G401 (cell line): ENCODE measurements at places on chromosomes 16 and 17.
A peak's percentile ranks its signal among the peaks of the same experiment; 100 is the strongest.

DNA sequence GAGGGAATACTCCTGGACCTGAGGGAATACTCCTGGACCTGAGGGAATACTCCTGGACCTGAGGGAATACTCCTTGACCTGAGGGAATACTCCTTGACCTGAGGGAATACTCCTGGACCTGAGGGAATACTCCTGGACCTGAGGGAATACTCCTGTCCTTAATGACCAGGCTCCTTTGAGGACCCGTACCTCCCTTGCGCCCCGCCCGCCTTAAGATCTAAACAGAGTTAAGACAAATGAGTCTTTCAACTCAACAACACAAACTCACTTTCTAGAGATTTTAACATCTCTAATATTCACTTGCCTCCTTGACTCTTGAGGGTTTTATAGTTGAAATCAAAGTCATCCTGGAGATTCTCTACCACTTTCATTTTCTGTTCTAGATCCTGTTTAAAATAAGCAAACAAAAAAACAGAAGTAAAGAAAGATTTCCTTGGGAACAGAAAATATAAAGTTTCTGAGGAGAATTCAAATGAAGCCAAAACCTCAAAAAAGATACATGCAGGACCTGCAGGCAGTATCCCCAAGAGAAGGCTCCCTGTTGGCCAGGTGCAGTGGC lies 49.7 kb downstream of the STAT3 start:
- no peak for DNase-seq

GRCh38 chr17:19978209-19978802 lies 678 bp upstream of the AKAP10 start:
- DNase-seq = no peak

DNA sequence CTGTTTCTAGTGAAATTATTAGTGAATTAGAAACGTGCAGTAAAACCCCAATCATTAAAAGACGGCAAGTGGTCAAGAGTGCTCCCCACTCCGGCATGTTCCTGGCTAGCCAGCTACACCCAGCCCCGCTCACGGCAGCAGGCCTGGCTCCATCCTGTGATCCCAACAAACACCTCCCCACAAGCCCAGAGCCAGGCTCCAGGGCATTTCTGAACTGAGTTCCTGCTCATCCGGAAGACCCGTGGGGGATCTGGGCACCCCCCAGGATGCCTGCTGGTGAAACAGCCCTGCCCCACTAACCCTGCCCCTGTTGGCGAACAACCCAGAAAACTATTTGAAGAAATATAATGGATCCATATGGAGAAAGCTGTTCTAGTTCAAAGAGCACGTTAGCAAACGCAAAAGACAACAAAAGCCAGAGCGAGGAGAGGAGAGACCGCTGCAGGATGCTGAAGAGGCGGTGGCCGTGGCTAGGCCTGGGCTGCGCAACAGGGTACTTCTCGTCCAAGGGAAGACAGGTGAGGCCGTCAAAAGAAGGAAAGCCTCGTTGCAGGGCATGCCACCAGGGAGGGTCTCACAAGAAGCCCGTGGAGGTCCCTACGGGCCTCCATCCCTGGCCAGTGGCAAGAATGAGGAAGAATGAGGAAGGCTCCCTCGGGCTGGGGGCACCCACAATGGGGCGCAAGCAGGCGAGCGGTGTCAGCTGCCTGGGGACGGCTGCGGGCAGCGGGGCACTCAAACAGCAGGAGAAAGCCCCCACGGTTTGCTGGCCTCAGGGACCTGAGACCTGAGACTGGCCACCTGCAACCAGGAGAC lies 19.2 kb downstream of the SLC16A3 start:
- no peak for DNase-seq

- peak; percentile 18 for DNase-seq
These were observed 45.5 kb upstream of the MMP2 start for GRCh38 chr16:55433535-55433934.

GRCh38 chr17:39001703-39002637 lies 34.8 kb upstream of the FBXO47 start:
- no peak for DNase-seq

GRCh38 chr17:79647456-79647915 lies 36.6 kb upstream of the RBFOX3 start:
- DNase-seq = no peak

DNA sequence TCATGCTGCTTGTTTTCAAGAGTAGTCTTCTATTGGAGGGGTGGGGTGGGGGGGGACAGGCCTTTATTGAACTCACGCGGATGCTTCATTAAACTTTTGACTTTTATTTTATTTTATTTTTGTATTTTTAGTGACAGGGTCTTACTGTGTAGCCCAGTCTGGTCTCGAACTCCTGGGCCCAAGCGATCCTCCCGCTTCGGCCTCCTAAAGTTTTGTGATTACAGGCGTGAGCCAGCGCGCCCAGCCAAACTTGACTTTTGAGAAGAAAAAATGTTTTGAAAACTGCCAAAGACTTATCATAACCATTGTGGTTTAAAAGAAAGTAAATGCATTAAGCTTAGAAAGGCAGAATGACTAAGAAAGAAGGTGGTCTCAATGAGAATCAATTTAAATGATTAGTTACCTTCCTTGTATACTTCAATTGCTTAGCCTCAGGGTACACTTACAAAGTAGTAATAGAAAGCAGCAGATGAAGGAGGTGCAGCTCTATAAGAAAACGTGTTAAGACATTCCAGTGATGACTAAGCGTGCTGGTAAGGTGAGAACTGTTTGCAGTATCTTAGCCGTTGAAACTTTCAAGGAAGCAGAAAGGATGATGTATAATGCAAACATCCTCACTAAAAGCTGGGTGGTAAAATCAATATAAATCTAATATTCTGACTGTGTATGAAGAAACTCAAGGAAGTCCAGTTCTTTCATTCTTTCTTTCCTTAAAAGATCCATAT lies 1.2 kb downstream of the AP2B1 start:
- DNase-seq = no peak

DNA sequence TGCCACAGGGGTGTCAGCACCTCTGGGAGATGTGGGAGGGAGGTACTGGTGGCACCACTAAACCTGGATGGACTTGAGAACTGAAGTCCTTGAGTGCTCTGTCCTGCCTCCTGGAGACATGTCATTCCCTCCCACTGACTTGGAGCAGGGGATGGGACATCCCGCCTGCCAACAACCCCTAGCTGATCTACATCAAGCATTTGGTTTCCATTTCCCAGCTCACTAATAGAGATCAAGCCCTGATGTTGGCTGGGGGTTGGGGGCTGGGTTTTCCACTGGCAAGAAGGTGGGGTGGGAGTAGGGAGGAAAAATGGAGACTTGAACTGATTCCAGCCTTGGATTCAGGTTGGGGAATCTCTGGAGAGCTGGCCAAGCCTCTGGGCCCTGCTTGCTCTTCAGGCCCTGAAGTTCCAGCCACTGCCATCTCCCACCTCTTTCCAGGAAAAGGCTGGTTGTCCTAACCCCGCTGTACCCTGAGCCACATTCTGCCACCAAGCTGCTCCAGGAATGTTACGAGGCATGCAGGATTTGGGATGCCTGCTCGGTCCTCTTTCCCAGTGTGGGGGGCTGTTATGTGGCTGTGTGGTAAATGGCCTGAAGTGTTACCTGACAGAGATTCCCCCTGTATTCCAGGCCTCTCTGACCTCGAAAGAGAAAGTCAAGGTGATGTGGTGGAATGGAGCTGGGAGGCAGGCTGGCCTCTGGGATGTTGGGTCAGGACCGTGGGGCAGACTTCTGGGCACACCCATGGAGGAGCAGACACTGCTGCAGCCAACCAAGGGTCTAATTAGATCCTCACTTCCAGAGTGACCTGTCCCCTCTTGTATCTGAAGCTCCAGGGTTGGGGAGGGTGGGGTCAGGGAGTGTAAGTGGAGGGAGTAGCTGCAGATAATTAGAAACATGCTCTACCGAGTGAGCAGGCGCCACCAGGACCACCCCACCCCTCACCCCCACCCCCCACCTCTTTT lies 16.7 kb downstream of the IGFBP4 start:
- DNase-seq = no peak

DNA sequence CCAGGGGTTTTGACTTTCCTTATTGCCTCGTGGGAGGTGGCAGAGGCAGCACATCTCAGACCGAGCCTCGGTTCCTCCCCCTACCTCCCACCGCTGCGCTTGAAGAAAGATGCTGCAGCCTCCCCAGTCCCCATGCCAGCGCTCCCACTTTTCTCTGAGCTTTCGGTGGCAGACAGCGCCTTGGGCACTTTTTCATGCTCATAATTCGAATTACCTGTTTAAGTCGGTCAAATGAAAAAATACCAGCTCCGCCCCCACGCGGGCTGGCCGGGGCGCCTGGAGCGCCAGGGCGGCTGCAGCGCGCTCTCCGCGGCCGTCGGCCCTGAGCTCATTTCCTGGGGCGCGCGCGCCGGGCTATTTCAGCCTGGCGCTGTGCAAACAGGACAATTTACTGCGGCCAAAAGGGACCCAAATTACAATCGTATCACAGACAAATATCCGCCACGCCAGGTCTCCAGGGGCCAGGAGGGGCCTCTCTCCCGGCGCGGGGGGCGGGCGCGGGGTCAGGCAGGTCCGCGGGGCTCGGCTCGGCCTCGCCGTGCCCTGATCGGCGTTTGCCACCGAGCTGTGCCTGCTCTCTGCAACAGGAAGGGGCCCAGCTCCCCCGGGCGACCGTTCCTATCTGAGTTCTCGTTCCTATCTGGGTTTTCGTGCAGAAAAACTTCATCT lies 45.0 kb downstream of the SOST start:
- peak; percentile 41 for DNase-seq

DNA sequence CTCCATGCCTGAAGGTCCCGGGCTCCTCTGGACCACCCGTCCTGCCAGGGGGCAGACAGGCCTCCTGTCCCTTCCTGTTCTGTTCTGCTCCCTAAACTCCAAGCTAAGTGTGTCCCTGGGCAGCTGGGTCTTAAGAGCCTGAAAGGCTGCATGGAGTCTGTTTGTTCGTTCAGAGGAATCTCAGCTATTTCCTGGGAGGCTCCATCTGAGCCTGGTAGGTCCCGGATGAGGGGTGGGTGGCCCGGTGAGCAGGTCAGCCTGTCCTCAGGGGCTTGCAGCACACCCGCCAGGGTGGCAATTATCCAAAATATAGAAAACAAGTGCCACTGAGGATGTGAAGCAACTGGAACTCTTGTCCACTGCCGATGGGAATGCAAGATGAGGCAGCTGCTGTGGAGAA lies 12.6 kb downstream of the ACTG1 start:
- no peak for DNase-seq

- DNase-seq = no peak
These were observed 100.8 kb downstream of the SDR42E1 start for GRCh38 chr16:81910366-81910885.

DNA sequence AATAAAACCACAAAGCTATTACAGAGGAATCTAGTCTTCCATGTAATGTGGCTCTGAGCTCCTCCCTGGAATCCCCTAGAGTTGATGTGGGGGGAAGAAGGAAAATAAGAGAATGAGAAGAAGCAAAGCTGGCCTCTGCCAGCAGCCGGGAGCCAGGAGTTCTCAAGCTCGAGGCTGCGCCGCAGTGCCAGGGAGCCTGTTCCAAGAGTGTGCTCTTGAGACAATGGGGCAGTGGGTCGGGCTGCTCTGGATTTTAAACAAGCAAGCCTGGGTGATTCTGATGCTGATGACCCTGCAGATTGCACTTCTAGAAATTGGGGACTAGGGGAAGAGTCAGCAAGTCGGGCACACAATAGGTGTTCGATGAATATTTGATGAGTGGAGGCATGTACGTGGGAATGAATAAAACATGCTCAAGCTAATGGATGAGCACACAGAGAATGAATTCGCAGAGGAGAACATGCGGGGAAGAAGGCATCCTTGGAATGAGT lies 119.9 kb downstream of the CMIP start:
- peak; percentile 23 for DNase-seq

DNA sequence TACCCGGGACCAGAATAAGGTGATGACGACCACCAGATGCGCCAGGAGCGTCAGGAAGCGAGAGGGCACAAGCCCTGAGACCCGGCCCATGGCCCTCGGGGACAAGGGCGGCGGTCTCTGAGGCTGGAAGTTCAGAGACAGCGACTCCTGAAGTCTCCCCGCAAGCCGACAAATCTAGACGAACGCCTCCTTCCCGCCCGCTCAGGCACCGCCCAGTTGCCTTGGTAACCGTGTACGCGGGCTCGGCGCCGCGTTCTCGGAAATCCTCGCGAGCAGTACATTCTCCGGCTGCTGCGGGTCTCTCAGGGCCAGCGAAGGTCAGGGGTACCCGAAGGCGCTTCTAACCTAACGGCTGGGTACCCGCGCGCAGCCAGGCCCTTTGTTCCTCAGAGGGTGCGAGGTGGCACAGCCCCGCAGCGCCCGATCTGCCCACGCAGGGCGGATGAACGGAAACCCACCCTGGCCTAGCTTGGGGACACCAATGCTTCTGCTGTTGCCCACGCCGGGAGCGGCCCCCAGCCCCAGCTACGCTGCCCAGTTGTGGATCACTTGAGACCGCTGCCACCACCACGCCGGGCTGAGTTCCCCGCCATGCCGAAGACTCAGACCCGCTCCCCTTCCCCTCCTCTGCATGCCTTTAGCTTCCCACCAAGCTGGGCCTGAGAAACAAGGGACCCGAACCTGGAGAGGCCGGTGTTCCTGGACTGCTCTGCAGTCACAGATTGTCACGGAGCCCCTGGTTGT lies at the start of gene TMEM107:
Gene TMEM107, minus strand, starts transcription at position 184 of the 744 bp plus-strand sequence. Its CDS starts 94 bp downstream, at position 90.
- peak; percentile 90 for DNase-seq

- peak; percentile 38 for DNase-seq
These were observed 8.6 kb downstream of the ZNF750 start for GRCh38 chr17:82831041-82831817.

DNA sequence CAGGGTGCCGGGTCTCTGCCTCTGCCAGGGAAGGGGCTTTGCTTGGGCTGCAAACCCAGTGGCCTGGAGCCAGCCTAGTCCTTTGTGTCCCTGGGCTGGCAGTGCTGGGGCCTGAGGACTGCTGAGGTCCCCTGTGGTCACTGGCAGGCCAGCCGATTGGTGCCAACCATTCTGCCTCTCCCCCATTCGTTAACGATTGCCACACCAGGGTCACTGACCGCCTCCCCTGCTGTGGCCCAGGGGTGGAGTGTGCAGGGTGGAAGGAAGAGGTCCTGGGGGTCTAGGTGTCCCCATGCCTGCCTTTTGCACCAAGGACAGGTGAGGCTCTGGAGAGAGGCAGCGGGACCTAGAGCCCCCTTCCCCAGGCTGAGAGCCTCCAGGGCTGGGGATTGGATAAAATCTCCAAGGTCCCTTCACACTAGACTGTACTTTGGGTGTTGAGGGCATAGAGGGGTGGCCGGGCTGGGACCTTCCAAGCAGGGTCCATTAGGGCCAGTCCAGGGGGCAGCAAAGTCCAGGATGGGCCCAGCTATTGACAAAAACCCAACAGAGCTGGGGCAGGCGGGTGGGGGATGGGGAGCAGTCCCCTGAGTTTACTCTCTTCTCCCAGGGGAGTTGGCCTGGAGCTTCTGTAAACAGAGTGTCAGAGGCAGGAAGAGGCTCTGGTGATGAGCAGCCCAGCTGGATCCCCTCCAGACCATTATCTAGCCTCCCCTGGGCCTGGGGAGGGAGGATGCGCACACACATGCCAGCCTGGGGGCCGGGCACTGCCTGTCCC lies 1.1 kb downstream of the VASN start:
- no peak for DNase-seq

GRCh38 chr17:4565209-4566141 lies 5.1 kb upstream of the GGT6 start:
- DNase-seq = peak; percentile 86

- no peak for DNase-seq
These were observed 2.7 kb upstream of the PRM1 start for GRCh38 chr16:11283820-11284248.

- DNase-seq = no peak
These were observed 85.0 kb upstream of the DNAJA2 start for GRCh38 chr16:47058295-47059086.

GRCh38 chr16:12703935-12704334 lies 99.8 kb downstream of the CPPED1 start:
- no peak for DNase-seq

GRCh38 chr17:16446338-16446983 lies 31.1 kb downstream of the TRPV2 start:
- DNase-seq = peak; percentile 46

GRCh38 chr17:61414141-61414935 lies 14.7 kb downstream of the TBX2 start:
- no peak for DNase-seq
